HuH-7 (cell line): ENCODE measurements at places on chromosomes 5 and 9.

DNA sequence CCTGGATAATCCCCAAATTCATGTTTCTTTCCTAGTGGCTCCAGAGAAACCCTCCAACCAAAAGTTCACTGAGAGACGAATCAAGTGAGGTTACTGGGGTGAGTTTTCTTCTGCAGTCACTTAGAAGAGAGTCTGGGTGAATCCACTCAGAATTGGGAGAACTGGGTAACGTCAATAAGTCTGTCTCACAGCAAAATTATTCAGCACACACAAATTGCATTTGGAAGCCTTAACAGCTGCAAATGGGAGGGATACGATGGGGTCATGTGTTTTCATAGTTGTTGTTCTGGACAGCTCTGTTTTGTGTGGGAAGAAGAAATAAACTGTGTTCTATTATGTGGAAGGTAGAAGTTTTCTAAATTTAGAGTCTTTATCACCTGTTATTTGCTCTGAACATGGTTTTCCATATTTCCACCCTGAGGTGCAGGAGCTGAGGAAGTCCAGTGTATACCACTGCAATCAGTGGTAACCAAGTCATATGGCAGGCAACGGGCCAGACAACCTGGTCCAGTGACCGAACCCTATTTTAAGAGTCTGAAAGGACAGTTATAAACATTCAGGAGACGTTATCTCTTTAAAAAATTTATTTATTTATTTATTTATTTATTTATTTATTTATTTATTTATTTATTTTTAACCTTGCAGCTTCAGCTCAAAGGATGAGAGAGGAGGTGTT lies 21.9 kb downstream of the MARCHF3 start:
- DNase-seq, result no peak

- no peak for DNase-seq
These were observed 285.6 kb downstream of the FBXL7 start for GRCh38 chr5:15785531-15785981.

DNA sequence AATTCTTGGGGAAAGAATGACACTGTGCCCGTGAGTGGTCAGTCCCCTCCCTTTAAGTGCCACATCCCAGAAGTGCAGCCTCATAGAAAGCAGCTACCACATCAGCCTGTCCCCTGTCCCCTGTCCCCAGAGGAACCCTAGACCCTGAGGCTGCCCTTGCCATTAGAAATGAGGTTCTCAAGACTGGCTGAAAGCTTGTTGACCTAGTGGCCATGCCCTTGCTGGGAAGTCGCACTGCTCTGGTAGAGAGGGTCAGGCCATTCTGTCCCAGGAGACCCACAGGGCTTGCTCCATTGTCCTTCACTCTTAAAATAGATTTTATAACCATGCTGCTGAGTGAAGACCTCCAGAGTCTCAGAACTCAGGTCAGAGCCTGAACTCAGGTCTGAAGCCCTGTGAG lies 184.5 kb downstream of the RGS3 start:
- no peak for DNase-seq

- DNase-seq, result no peak
These were observed 2.7 kb downstream of the AOPEP start for GRCh38 chr9:94729199-94729598.

GRCh38 chr9:132838291-132838690 lies 39.8 kb downstream of the AK8 start:
- DNase-seq, result no peak

- no peak for DNase-seq
These were observed 91.6 kb downstream of the CARTPT start for GRCh38 chr5:71810471-71811195.

DNA sequence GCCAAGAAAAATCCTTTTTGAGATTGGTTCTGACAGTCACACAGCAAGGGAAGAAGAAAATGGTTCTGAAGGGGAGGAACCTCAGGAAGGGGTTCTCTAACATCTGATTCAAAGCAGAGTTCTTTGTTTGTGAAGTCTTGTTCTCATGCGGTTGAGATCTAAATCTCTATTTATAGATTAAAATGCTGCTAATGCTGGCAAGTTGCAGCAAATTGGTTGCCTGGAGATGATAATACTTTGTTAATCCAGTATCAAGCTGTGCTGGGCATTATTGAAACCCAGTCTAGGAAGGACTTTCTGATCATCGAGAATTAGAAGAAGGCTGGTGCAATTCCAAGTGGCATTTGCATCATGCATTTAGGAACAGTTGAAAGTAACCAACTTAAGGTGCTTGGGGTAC lies 34.0 kb upstream of the SLC28A3 start:
- no peak for DNase-seq

DNA sequence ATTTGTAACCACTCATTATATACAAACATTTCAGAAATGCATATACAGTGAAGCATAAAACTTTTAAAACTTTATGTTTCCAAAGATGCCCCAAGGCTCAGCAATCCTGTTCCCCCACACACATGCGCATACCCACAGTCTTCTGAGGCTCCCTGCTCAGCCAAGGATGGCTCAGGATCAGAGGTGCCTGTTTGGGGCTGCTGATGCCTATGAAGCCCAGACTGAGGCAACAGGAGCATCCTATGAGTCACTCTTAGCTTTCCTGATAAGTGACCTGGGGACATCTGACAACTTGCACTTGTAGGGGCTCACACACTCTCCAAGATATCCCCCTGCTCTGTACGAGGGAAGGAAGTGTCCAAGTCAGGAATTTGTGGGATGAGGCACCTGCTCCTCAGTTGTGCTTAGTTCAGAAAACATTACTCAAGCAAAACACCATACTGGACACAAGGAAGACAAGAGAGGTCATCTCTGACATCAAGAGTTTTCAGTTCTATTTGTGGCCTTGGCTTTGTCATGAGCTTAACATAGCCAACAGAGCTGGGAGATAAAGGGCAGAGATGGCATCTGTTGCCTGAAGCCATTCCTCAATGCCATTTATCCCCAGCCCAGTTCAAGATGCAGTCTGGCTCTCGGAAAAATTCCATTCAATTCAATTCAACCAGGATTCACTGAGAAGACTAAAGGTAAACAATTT lies 62.3 kb downstream of the NIPSNAP3B start:
- DNase-seq, result no peak

- no peak for DNase-seq
These were observed 27.0 kb downstream of the CDKN2A start for GRCh38 chr9:21967169-21967568.

- no peak for DNase-seq
These were observed 123.1 kb downstream of the DROSHA start for GRCh38 chr5:31408814-31409213.

- DNase-seq, result no peak
These were observed 29.9 kb downstream of the SKP2 start for GRCh38 chr5:36181774-36182173.

DNA sequence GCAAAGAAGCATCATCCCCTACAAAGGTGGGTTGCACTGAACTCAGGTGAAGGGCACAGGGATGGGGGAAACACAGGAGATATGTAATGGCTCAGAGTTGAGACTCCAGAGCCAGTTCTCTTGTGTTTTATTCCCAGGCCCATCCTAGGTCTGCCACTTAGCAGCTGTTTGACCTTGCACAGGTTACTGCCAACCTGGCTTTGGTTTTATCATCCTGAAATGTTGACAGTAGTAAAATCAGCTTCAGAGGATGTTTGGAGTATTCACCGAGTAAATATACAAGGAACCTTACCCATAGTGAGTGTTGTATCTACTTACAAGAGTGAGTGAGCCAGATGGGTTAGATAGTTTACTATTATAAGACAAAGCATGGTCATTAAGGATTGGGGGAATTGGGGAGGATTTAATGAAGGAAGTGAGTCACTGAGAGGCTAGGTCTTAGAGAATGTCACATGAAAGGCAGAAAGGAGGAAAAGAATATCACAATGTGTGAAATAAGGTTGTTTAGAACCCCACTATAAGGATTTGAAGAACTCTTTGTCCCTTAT lies 141.3 kb downstream of the MAN2A1 start:
- no peak for DNase-seq

DNA sequence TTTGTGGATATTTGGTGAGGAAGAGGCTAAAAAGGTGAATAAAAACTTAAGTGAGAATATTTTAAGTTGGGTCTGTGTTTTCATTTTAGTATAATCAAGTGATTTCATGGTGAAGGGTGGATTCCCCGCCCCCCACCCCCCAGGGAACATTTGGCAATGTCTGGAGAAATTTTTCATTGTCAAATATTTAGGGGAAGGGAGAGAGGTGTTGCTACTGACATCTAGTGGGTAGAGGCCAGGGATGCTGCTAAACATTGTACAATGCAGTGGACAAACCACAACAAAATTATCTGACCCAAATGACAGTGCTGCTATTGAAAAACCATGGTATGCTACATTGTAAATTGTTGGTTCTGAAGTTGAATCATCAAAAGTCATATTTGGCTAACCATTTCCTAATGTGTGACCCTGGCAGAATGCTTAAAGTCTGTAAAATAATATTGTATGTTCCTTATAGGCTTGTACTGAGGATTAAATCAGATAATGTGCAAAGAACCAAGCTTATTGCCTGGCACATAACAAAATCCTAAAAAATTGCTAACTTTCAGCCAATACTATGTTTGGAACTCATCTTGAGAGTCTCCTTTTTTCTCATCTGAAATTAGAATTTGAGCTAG lies 5.6 kb downstream of the C5orf24 start:
- DNase-seq, result no peak

GRCh38 chr9:135756576-135756975 lies 54.6 kb downstream of the KCNT1 start:
- DNase-seq, result no peak

- no peak for DNase-seq
These were observed 372.1 kb downstream of the DTWD2 start for GRCh38 chr5:118616281-118616680.

DNA sequence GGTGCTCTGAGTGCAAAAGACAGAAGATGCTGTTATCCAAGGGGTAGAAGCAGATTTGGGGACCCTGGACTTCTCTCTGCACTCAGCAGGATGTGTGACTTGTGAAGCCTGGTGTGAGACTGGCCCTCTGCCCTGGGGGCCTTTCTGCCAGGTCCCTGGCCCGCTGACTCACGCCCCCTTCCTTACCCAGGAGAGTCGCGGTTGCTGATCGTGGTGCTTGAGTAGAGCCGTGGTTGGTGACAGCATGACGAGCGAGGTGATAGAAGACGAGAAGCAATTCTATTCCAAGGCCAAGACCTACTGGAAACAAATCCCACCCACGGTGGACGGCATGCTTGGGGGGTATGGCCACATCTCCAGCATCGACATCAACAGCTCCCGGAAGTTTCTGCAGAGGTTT lies 6.5 kb downstream of the NTMT1 start:
- no peak for DNase-seq

DNA sequence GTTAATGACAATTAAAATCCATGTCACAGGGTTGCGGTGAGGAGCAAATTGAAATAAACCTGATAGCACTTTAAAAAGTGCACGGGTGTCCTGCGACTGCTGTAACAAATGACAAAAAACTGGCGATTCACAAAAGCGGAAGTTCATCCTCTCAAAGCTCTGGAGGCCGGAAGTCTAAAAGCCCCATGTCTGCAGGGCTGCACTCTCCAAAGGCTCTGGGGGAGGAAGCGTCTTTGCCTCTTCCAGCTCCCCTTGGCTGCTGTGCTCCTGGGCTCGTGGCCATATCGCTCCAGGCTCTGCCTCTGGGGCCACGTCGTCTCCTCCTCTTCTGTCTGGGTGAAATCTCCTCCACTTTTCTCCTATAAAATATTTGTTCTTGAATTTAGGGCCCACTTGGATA lies 273.9 kb upstream of the IRX2 start:
- DNase-seq, result no peak

DNA sequence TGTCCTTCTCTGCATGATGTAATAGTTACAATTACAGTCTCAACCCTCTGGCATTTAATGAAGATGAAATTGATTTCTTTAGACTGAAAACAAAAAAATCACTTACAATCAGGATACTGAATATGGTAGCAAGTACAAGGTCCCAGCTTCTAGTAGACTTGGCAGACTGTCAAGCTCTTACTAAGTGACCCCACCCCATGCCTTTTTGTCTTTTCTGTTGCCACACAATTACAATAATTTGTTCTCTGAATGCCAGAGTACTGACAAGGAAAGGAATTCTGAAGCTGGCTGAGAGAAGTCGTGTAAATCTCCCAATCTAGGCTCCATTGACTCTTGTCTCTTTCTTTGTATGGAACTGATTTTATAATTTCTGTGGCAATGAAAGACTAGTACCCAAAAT lies 154.2 kb downstream of the TMC1 start:
- DNase-seq, result no peak

- no peak for DNase-seq
These were observed 183.6 kb upstream of the MAP3K1 start for GRCh38 chr5:56631719-56632118.

- no peak for DNase-seq
These were observed 37.8 kb downstream of the CDH6 start for GRCh38 chr5:31231177-31231838.

GRCh38 chr9:128555180-128555721 lies 2.9 kb downstream of the SPTAN1 start:
- DNase-seq, result peak; percentile 78

DNA sequence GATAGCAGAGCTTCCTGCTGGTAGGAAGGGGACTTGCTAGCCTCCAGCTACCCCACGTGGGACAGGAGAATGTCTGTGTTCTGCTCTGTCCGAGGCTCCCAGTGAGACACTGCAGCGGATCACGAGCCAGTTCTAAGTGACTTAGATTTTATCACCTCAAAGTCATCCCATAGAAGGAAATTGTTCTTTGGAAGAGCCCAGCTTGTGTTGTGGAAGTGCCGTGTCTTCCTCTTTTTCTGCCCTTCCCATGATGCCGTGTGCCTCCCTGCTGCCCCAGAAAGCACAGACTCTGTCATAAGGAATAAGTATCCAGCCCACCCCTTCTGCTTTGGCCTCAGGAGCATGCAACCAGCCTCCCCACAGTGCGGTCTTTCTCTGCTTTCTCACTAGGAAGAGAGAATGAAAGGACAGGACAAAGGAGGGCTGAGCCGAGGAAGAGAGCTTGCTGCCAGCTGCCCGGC lies 35.6 kb downstream of the RUFY1 start:
- DNase-seq, result no peak

DNA sequence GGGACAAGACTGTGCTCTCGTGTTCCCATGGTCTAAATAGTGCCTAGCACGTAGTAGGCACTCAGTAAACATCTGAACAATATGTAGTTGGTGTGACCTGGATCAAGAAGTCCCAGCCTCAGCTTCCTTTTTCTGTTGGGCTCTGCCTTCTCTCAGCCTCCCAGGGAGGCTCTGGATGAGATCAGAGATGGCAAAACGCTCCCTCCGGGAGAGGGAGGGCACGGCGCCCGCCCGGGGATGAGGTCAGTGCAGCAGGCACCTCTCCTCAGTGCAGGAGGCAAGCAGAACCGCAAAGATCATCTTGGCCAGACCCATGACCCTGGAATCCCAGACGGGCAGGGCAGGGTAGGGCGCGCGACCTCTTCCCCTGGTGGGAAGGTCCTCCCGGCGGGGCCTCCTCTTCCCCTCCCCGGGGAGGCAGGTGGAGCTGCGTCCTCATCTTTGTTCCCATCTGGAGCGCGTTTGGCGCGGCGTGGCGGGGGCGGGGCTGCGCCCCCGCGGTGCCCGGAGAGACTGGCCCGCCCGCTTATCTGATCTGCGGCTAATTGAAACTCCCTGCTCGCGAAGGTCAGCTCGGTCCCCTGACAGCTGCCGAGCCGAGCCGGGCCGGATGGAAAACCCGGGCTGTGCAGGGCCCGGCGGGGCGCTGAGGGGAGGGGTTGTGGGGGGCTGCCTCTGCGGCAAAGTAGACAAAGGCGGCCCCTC lies 60.9 kb downstream of the CXXC5 start:
- no peak for DNase-seq

- no peak for DNase-seq
These were observed 113.1 kb downstream of the KDM4C start for GRCh38 chr9:6870650-6871477.
